ENCODE measurements at places on chromosomes 4 and X.
A peak's percentile ranks its signal among the peaks of the same experiment; 100 is the strongest.

- no peak for DNase-seq
Measured at GRCh38 chrX:43450355-43450754, 205.7 kb upstream of the MAOA start.

GRCh38 chr4:73396993-73397972, 6.8 kb upstream of the ALB start:
- no peak for DNase-seq

DNA sequence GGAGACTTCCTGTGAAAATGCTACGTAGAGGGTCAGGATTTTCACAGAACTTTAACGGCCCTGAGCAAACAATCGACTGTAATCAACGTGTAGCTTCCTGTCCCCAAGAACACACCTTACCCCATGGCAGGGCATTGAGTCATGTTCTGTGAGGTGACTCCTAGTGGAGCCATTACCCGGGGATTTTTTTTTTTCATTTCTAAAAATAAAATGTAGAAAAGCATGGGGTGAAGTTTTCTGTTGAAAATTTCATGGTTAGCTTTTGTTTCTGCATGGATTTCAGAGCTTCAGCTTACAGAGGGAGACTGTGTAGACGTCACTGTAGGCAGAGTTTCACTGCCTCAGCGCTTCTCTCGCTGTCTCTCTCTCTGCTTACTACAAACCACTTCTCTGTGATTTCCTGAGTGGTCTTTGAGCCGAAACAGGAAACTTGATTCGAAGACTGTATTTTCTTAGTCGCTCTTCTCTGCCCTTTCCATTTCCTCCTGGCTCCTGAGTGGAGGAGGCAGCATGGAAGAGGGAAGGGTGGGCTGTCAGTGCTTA, 111.7 kb downstream of the NFKB1 start:
- no peak for DNase-seq

GRCh38 chr4:110085131-110085530, 113.3 kb downstream of the ELOVL6 start:
- no peak for DNase-seq

- DNase-seq = peak; percentile 4
Measured at GRCh38 chrX:43836435-43837184, 45.6 kb downstream of the MAOB start.
